ENCODE measurements at places on chromosomes 12 and 14.

- DNase-seq, result no peak
Measured at GRCh38 chr14:21120686-21121085, 19.8 kb downstream of the TMEM253 start.

DNA sequence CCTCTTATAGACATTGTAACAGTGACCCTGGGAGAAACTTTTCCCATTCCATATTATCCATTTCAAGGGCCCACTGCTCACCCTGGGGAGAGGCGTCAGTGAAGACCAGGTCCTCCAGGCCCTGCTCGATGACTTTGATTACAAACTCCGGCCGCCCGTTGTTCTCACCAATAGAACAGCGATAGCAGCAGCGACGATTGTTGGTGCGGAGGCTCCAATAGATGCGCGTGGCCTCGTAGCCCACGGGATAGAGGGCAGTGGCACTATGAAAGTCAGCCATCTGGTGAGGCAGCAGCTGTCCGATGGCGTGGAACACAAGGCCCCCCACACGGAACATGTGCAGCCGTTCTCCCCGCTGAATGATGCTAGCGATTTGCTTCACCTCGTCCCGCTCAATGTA lies 7.5 kb upstream of the PRKAG1 start:
- DNase-seq, result no peak

GRCh38 chr14:53979747-53980642 lies 23.4 kb upstream of the BMP4 start:
- peak; percentile 91 for DNase-seq

DNA sequence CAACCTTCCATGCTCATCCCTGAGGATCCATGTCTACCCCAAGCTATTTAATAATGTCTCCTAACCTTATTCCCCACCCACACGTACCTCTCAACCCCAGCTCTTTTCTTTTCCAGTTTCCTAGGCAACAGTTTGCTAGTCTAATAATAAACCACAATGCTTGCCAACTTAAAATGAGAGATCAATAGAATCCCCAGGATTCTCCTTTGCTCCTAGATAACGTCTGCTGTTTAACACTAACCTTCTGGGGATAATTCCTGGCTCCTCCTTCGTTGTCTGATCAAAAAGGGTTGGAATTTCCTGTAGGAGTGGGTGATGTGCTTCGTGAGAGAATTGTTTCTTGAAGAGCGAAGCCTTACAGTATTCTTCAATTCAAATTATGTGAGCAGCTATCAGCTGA lies 42.2 kb upstream of the DBX2 start:
- DNase-seq, result no peak

- peak; percentile 99 for DNase-seq
Measured at GRCh38 chr14:61103541-61104339, 122.7 kb downstream of the SLC38A6 start.

DNA sequence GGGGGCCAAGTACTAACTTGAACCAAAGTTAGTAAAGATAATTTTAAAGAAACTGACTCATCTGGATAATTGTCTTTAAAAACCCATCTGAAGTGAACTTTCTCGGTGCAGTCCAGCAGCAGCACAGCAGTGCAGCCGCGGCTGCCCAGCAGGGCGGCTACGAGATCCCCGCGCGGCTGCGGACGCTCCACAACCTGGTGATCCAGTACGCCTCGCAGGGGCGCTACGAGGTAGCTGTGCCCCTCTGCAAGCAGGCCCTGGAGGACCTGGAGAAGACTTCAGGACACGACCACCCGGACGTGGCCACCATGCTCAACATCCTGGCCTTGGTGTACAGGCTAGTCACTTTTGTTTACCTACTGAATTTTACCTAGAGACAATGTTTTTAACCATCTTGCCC lies 33.6 kb downstream of the KLC1 start:
- no peak for DNase-seq

DNA sequence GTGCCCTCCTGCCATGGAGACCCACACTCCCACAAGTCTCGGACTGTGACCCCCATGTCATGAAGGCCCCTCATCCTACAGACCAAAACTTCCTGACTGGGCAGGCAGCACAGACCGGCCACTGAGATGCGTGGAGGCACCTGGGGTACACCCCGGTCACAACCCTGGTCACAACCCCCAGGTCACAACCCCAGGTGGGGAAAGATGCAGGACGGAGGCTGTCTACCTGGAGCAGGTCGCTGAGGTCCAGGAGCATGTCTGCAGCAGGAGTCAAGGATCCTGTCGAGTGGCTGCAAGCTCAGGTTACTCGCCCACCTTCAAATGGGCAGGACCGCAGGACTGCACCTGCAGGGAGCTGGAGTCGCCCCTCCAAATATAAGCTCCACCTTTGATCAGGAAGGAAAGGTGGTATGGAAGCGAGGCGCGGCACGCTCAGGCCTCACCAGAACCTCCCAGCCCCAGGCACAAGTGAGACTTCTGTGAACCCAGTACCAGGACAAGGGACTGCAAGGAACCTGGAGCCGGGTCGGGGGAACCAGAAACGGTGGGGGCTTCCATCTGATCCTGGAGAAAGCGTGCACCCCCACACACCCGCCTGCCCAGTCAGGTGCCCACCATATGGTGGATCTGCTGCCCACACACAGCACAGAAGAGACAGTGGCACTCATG lies 8.1 kb downstream of the BTBD6 start:
- DNase-seq, result no peak

GRCh38 chr12:3795492-3796133 lies 42.7 kb upstream of the CRACR2A start:
- no peak for DNase-seq

DNA sequence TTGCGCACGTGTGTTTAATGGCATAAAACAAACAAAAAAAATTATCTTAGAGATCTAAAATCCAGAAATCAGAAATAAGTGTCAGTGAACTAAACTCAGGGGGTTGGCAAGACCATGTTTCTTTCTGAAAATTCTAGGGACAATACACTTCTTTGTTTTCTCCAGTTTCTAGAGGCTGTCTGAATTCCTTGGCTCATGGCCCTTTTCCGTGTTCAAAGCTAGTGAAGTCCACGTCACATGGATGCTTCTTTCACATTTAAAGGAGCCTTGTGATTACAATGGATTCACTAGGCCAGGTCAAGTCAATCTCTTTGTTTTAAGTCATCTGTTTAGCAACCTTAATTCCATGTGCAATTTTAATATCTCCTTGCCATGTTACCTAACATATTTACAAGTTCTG lies 22.4 kb downstream of the SLCO1B3 start:
- no peak for DNase-seq

GRCh38 chr12:105048315-105048714 lies 35.9 kb downstream of the ALDH1L2 start:
- DNase-seq, result no peak

DNA sequence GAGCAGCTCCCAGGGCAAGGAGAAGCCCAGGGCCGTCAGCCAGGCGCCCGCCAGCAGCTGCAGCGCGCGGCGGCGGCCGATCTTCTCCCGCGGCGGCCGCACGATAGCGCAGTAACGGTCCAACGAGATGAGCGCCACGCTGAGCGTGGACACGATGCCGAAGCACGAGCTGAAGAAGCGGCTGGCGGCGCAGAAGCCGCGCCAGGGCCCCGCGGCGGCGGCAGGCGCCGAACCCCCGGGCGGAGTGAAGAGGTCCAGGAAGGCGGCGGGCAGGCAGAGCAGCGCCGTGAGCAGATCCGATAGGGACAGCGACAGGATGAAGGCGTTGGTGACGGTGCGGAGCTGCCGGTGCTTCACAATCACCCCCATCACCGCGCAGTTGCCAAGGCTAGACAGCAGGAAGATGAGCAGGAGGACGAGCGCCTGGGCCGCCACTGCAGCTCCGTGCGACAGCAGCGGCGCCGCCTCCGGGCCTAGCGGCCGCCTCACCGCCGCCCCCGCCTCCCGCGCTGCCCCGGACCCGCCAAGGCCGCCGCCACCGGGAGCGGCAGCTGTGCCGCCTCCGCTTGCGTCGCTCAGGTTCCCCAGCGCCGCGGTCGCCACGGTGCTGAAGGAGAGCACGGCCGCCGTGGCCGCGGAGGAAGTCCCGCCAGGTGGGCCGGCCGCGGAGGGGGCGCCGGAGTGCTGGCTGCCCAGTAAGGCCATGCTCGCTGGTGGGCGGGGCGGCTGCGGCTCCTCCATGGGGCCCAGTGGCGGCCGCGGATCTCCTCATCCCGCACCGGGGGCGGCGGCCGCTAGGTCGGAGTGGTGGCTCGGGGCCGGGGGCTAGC lies 479 bp downstream of the GPR135 start:
- DNase-seq, result peak; percentile 64

DNA sequence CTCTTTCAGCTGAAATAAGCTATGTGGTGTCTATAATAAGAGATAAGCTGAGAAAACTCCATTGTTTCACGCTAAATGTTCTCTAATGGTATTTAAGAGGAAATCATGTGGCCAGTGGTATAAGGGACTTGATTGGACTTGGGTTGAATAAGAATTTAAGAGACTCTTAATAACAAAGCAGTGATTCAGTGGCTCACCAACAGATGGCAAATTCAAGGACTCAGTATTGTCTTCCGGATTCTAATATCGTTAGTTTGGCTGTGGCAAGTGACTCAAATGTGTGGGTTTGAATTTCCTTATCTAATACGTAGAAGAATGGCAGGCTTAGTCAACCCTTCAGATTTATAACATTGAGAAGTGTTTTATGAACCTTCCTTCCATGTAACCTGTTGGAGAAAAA lies 49.1 kb upstream of the KCNH3 start:
- peak; percentile 79 for DNase-seq

DNA sequence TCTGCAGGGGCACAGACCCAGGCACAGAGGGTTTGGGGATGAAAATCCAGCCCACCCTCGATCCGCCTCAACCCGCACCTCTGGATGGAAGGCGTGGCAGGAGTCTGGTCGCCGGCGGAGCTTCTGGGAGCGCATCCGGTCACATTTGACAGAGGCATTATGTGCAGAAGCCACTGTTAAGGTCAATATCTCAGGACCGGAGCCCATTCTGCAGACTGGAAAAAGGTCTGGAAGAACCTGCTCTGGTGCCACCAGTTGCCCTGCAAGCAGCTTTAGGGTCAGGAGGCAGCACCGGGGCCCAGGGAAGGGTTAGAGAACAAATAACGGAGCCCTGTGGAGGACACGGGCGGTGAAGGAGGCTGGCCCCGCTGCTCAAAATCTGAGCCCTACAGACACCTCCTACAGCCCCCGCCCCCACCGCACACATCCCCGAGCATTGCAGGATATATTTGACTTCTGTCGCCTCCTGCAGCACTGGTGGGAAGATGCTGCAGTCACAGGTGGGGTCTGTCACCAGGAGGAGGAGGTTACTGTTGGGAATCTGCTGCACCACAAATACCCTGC lies 25.1 kb upstream of the LRTM2 start:
- DNase-seq, result no peak

GRCh38 chr12:52739963-52740362 lies 36.6 kb upstream of the KRT77 start:
- DNase-seq, result no peak

GRCh38 chr12:28794786-28795185 lies 354.3 kb upstream of the FAR2 start:
- no peak for DNase-seq

GRCh38 chr12:112331886-112332285 lies 50.3 kb downstream of the HECTD4 start:
- no peak for DNase-seq

DNA sequence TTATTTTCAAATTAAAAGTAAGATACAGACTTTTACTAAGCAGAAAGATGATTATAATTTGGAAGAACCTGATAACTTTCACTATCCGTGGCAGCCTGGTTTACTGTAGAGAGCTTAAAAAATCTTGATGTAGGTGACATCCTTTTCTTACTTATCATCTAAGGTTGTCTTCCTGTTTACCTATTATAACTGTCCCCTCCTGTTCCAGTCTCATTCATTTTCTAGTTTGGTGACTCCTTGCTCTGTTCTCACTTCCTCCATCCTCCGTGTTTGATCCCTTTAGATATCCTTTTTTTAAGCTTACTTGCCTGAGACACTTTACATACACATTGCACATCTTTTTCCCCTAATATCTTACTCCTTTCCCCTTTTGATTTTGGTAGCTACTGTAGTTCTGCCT lies 27.5 kb downstream of the CCDC91 start:
- no peak for DNase-seq

DNA sequence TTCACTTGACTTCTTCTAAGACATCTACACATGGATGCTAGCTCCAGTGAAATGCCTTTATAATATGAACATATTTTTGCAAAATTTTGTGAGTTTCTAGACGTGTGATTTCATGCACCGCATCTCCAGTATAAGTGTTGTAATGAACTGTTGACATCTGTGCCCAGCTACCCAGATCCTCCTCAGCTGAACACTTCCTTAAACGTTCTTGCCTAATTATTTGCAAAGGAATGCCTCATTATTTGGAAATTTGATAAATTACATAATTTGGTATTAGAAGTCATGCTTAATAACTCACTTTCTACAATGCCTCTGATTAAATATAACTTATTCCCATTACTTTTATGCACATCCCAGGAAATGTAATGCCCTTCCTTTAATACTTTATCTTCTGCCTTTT lies 14.0 kb downstream of the OR11G2 start:
- DNase-seq, result no peak

GRCh38 chr12:42462486-42462885 lies 127.1 kb downstream of the PRICKLE1 start:
- DNase-seq, result no peak

- no peak for DNase-seq
Measured at GRCh38 chr14:96049932-96050331, 10.8 kb downstream of the C14orf132 start.

GRCh38 chr12:74264692-74265091 lies 272.9 kb upstream of the ATXN7L3B start:
- DNase-seq, result no peak

GRCh38 chr12:70885956-70886355 lies 34.6 kb downstream of the PTPRR start:
- DNase-seq, result no peak

DNA sequence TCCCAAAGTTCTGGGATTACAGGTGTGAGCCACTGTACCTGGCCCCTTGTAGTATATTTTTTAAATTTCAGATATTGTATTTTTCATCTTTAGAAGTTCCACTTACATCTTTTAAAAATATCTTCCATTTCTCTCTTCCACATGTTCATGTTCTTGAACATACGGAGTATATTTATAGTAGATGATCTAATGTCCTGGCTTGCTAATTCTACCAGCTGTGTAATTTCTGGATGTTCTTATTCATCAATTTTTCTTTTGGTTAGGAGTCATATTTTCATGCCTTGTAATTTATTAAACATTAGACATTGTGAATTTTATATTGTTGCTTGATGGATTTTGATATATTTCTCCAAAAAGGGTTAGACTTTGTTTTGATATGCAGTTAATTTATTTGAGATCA lies 30.8 kb downstream of the NTN4 start:
- DNase-seq, result no peak

DNA sequence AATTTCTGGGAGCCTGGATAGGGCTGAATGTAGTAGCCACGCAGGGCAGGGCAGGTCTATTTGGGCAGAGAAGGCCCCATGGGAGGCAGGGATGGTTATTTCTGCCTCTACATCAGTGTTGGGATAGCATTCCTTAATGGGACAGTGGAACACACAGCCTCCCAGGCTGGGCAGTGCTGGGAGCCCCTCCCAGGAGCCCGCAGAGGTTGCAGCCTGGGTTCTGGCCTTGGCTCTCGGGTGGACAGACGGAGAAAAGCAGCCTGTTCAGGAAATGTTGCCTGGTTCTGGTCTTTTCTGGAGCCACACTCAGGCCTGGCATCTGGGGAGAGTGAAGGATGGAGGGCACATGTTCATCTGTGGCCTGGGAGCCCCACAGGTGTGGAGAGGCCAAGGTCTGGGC lies 479 bp upstream of the NOS1 start:
- DNase-seq, result no peak

All from EH (cell line).